Panc1 (cell line): ENCODE measurements at places on chromosomes 4 and X. TPM values are rescaled to one million over a fixed set of nuclear protein-coding genes. Genes with fewer than 3 reads are reported as not detected.
A peak's percentile ranks its signal among the peaks of the same experiment; 100 is the strongest.

DNA sequence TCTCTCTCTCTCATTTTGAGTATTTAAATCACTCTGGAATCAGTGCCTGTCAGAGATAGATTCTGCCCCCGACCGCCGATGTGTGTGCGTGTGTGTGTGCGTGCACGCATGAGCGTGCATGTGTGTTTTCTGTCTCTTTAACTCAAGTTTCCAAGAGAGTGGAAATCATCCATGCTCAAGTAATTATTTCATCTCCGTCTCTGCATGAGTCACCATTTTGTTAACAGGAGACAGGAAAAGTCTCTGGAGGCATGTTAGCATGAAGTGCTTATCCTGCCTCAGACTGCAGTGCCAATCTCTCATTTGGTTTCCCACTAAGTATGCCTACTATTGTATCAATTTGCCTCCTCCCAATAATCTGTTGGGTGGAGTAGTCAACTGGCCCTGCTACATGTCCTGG is 182.9 kb upstream of the NHS start:
- DNase-seq, result no peak

DNA sequence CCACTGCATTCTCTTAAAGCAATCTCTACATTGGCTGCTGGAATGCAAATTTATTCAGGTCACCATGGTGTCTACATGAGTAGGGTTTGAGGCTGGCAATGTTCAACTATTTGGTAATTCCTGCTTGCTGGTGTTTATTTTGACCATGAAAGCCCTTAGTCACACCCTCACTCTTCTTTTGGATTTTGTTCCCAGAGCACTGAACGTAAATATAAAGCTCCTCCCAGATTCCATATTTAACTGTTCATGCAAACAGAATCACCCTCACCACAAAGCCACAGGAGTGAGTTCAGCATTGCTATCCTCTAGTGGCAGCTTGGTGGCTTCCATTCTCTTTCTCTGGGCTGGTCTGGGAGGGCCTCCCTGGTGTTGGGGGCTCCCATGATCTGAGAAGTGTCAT is 82.8 kb downstream of the LNX1 start:
- DNase-seq, result no peak

C4orf50 gene
- total RNA-seq, result under 0.01 TPM

GRCh38 chr4:148273501-148273986 is 168.7 kb downstream of the NR3C2 start:
- no peak for DNase-seq

DNA sequence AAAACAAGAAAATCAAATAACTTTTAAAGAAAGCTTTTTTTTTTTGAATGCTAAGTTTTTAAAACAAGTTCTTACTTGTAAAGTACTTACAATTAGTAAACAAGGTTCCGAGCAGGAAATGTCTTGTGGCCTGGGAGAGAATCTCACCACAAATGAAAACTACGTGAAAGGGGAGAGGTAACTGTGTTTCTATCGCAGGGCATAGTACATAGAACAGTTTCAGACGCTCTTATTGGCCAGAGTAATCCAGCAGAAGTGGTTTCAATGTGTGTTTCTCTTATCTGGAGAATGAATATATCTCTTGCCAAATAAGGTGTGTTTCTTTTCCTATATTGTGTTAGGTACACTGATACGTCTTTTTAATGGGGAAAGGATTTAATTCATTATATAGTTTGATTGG is at the start of gene PLAC8:
PLAC8 (minus strand) TSS at position 154 of the 400 bp plus-strand sequence. CDS start 6,808 bp downstream, outside the sequence.
- DNase-seq, result peak; percentile 79

DNA sequence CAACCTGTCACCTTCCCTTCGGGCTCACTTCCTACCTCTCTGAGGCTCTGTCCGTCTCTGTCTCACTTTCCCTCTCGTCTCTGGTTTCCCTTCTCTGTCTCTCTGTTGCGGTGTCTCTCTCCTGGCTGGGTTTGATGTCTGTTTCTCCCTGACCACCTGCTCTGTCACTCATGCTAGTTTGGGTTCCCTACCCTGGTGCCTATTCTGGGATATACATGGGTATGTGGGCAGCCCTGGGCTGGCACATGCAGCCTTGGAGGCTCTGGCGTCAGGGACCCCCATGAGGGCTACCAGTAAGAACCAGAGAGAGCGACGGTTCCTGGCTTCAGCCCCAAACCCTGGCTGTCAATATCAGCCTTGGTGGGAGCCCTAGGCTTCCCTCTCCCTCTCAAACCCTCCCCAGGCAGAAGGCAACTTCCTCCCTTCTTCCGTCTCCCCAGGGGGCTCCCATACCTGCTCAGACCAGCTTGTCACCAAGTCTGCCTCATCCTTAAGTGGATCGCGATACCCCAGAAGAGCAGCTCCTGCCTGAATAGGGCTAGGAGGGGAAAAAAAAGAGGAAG is 314 bp downstream of the DNASE1L1 start:
- no peak for DNase-seq

GRCh38 chr4:8368061-8368481 is 72.5 kb downstream of the ACOX3 start:
- no peak for DNase-seq

RADX gene
- 5.2 TPM for total RNA-seq

CXorf49 gene
- total RNA-seq, result not detected

F8 gene
- total RNA-seq, result 12.4 TPM

GRCh38 chrX:42027367-42028000 is 104.1 kb upstream of the CASK start:
- DNase-seq, result no peak

GRCh38 chr4:2297606-2298531 is 36.0 kb upstream of the MXD4 start:
- no peak for DNase-seq

DNA sequence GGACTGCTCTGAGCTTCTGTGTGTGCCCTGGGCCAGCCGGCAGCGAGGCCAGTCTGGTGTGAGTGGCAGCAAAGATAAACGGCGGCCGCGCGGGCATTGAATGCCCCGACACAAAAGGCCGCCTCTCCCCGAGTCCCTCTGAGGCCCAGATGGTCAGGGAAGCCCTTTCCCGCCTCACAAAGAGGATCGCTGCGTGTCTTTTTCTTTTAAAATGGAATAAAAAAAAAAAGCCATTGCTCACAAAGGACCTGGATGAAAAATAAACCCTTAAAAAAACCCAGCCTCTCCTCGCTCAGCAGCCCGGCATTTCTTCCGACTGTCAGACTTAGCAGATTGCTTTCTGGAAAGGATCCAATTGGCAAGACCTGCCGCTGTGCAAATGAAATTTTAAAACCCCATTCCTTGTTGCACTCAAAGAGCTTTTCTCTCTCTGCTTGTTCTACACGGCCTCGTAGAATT is 578.7 kb downstream of the BCOR start:
- DNase-seq, result no peak

DNA sequence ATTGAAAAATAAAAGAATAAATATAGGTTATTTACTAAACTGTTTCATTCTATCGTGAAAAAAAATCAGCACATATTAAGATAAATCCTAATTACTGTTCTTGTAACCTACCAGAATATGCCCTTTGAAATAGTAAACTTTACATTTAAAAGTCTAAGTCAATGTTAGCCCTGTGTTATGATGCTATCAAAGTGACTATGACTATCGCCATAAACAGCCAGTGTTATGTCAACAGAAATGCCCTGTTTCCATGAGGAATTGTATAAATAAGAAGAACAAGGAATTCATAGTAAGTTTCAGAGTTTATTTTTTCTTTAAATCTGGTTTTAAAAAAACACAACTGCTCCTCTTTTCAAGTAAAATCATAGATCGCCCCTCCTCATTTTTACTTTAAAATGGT is 11.4 kb downstream of the NR3C2 start:
- DNase-seq, result no peak

GRCh38 chr4:145828802-145829485 is 109.7 kb downstream of the ZNF827 start:
- DNase-seq, result no peak

GRCh38 chr4:2289955-2290333 is 28.0 kb upstream of the MXD4 start:
- DNase-seq, result no peak

CFAP99 gene
- total RNA-seq, result 0.33 TPM

MTHFD2L gene
- total RNA-seq, result 6.6 TPM

DNA sequence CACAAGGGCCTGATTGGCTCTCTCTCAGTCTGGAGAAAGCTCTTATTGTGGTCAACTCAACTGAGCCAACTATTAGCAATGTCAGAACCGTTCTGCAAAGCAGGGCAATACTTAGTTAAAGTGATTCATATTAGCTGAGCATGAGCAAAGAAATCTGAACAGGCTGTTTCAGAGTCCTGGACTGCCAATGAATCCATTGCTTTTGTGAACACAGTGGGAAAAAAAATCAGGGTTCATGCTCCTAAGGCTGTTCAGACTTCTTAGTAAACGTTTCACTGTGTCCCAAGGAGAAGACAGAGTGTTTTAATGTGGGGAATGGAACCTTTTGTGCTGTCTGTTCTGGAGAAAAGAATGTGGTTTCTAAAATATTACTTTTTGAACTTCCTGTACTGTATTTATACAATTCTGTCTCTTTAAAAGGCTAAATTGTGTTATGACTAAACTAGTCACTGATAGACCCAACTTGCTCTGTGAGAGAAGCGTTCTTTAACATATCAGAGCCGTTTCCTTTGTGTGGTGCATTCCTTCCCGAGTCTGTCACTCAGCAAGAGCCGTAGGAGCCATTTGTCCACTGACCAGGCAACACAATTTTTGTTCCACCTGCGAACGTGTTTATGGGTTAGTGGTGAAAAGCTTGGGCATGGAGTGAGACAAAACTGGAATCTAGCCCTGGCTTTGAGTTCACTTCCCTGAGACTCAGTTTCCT is 366.1 kb downstream of the FBXO8 start:
- no peak for DNase-seq

DNA sequence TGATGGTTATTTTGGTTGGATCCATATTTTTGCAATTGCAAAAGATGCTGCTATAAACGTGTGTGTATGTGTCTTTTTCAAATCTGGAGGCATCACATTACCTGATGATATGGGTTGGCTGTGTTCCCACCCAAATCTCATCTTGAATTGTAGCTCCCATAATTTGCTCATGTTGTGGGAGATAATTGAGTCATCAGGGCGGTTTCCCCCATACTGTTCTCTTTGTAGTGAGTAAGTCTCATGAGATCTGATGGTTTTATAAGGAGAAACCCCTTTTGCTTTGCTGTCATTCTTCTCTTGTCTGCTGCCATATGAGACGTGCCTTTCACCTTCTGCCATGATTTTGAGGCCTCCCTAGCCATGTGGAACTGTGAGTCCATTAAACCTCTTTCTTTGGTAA is 33.4 kb downstream of the APOOL start:
- no peak for DNase-seq

DNA sequence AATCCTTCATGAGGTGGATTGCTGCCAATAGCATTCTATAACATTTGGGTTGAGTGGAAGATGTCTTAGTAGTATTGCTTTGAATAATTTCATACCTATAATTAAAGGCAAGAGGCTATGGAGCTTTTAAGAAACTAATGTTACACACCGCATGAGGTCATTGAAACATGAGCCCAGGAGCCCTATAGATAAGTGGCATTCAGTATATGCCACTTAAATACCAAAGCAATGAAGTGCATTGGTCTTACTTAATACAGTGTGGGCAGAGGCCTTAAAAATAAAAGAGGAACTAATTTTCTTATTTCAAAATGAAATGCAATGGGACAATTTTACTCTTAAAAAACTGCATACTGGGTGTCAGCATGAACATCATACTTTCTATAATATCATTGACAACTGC is 47.5 kb downstream of the SPATA18 start:
- no peak for DNase-seq

GRCh38 chrX:12824944-12825343 is 33.7 kb downstream of the PRPS2 start:
- DNase-seq, result no peak

GATB gene
- total RNA-seq, result 9.7 TPM

GRCh38 chr4:78120144-78120880 is 63.2 kb downstream of the FRAS1 start:
- no peak for DNase-seq

DNA sequence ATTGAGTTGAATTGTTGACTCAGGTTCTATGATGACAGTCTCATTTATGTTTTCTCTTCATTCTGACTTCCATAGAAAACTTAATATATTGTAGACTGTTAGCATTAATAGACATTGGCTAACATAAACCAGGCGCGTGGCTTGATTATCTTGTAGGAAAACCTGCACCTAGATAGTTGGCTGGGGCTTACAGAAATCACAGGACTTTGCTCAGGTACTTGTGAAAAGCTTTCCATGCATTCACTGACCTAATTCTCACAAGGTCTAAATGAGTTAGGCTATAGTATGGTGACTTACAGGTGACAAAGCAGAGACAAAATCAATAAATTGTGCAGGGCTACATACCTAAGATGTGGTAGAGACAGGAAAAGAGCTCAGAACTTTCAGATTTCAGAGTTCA is 212.8 kb downstream of the GPAT3 start:
- DNase-seq, result no peak

PABPC4L gene
- not detected for total RNA-seq
